Left colon (tissue), 2 donors: ENCODE measurements at places on chromosomes 6 and 20.
A peak's percentile ranks its signal among the peaks of the same experiment; 100 is the strongest.

- no peak for DNase-seq
Measured at GRCh38 chr6:110944681-110945151, 13.8 kb upstream of the GTF3C6 start.

DNA sequence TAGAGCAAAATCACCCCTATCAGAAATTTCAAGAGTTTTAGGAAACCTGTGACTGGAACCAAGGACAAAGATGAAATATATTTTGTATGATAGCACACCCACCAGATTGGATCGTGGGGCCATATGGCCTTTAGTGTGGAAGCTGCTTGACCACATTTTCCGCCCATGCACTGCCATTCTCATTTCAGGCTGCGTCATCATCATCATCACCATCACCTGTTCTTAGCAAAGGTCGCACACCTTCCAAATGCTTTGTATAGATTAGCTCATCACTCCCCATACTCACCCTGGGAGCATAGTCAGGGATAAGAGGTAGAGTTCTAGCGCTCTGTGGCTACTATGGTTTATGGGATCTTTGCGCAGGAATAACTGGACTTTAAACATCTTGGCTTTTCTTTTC lies 185.7 kb downstream of the MTHFD1L start:
- no peak for DNase-seq

- peak; percentile 41 for DNase-seq
Measured at GRCh38 chr6:52552278-52552643, 24.6 kb downstream of the TRAM2 start.

DNA sequence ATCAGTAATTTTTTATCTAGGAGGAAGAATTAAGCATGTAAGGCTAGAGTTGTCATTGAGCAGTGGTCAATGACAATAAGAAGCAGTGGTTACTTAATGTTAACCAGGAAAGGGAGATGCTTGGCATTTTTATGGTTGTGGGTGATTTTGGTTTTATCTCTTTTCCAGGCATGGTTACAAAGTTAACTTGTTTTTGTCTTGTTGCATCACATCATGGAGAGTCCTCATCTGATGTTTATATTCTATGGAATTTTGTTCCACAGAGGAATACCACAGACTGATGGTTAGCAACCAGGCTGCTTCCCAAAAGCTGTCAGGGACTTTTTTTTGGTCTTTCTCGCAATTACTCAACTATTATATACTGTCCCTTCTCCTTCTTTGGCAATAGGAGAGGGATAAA lies 32.7 kb downstream of the OPRM1 start:
- no peak for DNase-seq

DNA sequence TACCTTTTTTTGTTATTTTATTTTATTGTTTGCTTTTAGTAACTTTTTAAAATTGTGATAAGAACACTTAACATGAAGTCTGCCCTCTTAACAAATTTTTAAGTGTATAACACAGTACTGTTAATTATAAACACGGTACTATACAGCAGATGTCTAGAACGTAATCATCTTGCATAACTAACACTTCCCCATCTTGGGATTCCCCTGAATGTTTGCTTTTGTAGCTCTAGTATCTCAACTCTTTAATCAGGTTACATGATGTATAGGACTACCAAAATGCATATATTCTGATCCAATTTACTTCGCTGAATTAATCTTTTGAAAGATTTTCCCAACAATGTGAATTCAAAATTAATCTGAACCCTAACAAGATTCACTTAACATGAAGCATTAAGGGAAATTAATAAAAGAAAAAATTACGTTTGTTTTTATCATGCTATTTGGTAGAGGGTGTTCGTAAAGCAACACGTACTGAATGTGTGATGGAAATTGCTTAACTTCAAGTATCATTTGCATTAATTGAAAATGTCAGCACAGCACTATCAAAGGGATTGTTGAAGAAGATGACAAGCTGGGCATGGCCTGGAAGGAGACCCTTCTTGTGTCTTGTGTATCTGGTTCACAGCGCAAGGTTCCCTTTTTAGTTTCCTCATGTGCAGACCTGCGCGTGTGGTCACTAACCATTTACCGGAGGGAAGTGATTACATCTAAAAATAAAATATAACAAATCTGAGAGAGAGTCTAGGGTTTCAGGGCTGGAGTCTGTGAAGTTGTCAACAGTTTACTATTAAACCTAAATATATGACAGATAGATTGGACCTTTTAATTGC lies 15.2 kb downstream of the COL19A1 start:
- DNase-seq = no peak
